ENCODE measurements at places on chromosomes 4 and X.
A peak's percentile ranks its signal among the peaks of the same experiment; 100 is the strongest.

DNA sequence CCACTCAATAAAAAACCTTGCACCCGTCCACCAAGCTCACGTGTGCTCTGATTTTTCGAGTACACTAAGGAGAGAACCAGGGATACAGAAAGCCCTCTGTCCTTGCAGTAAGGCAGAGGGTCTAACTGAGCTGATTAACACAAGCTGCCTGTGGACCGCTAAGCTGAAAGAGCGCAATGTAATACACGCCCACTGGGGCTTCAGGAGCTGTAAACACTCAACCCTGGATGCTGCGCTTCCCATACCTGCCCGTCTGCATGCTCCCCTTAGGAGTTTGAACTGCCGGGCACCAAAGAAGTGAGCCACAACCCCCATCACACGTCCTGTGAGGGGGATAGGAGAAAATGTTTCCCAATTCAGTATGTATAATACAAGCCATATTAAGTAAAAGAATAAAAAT lies 664.8 kb downstream of the PCDH18 start:
- no peak for DNase-seq

DNA sequence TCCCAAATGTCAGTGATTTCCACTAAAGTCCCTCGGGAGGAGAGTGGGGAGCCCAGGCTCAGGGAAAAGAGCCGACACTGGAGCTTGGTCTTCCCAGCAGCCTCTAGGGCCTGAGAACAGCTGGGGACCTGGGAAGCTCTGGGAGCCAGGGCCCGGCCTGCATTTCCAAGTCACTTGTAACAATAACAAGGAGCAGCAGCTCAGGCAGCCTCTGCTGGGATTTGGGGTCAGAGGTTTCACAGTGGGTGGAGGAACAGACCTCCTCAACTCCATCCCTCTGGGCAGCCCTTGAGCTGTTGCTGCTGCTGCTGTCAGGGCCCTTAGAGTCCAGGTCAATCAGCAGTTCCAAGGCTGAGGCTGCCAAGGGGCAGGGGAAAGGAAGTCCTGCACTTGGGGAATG lies 11.1 kb downstream of the STARD8 start:
- DNase-seq: no peak

DNA sequence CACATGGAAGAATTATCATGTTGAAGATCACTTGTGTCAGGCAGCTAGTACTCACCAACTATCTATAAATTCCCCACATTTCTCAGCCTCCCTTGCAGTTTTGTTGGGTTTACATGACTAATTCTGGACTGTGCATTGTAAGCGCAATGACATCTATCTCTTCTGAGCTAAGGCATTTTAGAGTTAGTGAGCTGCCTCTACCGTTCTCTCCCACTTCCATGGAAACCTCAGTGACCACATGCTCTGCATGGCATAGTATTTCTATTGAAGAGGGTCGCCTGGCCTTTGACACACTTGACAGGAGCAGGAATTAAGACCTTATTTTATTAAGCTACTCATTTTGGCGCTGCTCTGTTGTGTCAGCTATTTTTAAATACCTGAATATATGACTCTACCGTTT lies 67.5 kb upstream of the NPY2R start:
- DNase-seq: no peak

GRCh38 chr4:66564901-66565651 lies 894.8 kb upstream of the EPHA5 start:
- DNase-seq: no peak

DNA sequence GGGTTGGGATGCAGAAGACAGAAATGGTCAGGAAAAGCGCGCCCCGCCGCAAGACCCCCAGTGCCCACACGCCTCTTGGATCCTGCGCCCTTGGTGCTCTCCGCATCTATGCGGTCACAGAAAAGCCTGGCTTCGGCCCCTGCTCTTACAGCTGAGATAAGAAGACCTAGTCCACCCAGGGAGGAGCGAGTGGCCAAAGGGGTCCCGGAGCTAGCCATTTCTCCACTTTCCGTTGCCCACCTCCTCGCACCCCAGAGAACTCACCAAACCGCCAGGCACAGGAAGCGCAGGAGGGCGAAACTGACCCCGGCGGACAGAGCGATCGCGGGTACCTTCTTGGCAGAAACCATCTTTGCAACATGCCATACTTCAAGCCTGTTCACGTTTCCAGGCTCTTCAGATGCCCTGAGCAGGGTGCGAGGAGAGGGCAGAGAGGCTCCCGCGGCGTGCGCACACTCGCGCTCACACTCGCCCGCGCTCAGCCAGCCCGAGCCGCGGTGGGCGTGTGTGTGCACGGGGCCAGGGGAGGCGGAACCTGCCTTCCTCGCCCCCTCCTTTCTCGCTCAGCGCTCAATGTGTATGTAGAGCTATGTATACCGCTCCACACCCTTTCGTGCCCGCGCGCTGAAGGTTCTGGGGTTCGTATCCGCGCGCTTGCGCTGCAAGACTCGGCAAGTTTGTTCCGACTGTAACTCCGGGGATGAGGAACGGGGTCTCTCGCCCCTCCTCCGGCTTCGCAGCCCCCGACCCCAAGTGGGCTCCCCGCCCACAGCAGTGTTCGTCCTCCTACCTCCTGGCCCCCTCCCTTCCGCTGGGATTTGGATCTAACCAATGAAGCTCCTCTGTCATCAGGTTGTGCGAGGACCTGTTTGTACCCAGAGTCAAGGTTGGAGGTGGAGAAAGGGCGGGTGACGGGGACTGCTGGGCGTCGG lies at the start of gene GABRA4:
TSS of gene GABRA4 (minus strand) at position 507 of the 932 bp plus-strand sequence. CDS start at position 350, 157 bp downstream.
- no peak for DNase-seq

DNA sequence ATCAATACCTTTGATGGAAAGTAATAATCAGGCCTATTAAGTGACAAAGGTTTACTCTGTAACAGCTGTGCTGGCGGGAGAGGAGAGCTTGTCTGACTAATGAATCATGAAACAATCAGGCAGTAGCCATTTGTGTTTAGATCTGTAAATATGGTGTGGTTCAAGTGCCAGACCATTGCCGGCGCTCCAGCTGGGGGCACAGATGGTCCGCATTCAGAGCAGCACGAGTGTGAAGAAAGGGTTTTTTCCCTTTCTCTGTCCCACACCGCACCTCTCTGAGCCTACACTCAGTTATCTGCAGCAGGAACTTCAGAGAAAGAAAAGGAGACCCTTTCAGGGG lies 111.3 kb upstream of the PAQR3 start:
- DNase-seq: peak; percentile 25

DNA sequence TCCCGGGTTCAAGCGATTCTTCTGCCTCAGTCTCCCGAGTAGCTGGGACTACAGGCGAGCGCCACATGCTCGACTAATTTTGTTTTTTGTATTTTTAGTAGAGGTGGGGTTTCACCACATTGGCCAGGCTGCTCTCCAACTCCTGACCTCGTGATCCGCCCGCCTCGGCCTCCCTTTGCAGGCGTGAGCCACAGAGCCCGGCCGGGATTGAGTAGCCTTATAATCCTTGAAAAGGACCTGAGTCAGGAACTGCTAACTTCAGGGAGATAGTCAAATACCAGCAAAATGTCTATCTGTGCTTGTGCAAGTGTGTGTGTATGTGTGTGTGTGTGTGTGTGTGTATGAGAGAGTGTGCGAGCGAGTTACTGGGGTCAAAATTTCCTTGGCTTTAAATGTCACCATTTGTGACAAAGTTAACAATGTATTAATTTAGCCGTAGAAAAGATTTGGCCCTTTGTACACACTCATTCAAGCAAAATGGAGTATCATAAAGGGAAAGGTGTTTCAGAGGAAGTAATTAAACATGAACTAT lies 1.8 kb upstream of the KDM6A start:
- DNase-seq: no peak

- DNase-seq: no peak
Measured at GRCh38 chr4:14384824-14385223, 617.5 kb upstream of the CPEB2 start.

DNA sequence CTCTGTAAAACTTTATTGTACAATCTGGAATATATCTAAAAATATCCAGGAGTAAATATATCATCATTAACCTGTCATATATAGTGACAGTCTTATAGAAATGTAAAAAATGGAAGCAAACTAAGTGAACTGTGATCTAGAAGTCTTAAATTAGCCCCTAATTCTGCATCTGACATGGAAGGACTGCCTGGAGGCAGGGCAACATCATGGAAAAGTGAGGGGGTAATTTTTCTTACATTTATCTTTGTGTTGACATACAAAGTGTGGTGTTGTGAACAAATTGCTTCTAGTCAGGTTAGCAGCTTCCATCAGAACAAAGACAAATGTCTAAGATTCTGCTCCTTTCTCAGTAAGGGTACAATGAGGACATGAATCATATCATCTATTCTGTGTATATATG lies 186.3 kb downstream of the C4orf33 start:
- no peak for DNase-seq

DNA sequence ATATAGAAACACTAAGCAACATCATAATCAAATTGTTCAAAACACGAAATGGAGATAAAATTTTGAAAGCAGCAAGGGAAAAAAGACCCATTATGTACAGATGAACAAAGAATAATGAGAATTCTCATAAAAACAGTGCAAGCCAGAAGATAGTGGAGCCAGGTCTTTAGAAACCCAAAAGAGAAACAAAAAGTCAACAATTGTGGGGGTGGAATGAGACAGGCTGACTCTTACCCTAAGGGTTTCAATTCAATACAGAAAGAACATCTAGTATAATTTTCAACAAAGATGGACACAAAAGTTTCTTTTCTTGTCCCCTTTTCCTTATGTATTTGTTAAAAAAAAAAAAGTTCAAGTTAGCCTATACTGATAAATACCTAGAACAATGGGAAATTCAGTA lies 34.0 kb upstream of the MAGEB2 start:
- DNase-seq: no peak

DNA sequence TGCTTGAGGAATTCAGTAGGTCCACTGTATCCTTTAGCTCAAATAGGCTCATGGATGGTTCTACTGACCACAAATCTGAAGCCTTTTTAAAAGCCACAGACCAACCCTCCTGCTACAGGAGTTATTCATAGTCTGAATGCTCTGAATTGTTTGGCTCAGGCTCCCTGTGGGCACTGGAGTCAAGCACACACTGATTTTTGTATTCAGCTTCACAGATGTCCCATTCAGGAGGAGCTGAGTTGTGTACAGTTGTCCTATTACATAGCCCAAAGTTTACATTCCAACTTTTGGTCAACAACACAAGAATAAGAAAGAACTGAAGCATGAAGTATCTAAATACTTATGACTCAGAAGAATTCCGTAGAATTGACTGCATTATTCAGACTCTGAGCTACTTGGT lies 243.9 kb downstream of the UNC5C start:
- no peak for DNase-seq

GRCh38 chr4:118124997-118125396 lies 90.7 kb downstream of the NDST3 start:
- no peak for DNase-seq

GRCh38 chr4:101695176-101695575 lies 95.4 kb upstream of the BANK1 start:
- DNase-seq: no peak

DNA sequence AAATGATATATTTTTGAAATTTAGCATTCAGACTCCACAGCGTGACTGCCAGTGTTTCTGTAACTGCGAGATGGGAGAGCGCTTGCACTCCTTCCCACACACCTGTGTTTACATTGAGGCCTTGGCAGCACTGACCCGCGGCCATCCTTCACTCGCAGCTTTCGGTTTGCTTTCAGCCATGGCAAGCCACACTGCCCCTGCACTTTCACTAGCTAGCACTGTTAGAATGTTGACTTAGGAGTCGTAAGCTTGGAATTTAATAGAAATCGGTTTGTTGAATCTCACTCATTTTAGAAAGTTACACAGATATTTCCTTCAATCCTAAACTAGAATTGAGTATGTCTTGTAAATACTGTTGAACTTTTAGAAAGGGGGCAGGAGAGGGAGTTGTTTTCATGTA lies 136.2 kb downstream of the CFAP299 start:
- DNase-seq: peak; percentile 66

DNA sequence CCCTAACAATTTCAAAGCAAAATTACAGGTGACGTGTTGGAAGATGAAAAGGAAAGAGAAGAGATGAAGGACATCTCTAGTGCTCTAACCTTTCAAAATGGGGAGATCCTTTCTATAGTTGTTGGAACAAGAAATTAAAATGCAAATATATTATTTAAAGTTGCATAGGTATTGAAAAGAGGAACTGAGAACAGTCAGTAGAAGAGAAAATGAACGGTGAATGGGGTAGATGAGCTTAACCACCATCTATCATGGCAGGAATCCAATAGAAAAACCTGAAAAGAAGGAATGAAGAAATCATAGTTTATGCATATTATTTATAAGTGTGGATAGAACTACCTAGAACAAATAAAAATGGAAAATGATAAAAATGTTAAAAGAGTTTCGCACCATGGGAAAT lies 42.0 kb downstream of the ANXA5 start:
- DNase-seq: no peak

DNA sequence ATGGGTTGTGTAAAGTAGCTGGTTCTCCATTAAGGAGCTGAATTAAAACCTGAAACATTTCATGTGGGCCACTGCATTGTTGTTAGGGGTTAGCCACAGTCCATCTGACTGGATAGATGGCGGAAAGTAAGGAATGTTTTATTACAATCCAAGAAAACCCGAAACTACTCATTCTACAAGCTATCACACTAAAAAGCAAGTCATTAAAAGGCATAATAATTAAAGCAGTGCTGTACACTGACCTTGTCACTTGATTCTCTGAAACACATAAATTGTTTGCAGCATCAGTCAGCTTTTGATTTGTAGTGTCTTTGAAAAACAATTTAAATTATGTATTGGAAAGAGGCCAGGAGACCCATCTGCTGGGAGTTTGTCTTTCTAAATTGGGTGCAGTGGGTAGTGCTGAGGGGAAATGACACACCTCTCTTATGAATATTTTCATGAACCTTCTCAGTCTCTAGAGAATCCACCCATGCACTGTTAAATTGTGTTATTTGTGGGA lies 75.7 kb upstream of the ANK2 start:
- no peak for DNase-seq

DNA sequence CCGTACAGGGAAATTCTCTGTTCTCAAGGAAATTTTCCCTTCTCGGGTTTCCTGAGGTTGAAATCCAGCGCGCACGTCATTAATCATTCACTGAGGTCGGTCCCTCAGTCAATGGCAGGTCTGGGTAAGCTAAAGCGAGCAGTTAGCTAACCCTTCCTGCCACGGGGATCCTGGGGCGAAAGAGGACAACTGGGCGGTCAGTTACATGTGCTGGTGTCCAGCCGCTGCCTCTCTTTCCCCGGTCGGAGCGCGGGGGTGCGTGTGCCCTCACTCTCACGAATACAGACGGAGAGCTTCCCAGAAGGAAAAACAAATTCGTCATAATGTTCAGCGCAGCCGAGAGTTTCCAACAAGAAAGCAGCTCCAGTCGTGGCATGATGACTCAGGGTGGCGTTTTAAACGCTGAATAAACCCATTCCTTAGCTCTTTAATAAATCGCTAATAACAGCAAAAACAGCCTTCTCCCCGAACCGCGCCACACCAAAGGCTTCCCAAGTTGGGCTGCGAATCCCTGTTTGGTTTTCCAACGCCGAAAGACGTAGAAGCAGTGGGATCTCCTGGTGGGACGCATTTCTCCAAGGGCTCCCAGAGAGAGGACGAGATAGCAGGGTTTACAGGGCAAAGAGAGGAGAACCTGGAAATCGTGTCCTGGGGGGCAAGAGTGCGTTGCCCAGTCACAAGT lies 752 bp upstream of the FGF5 start:
- no peak for DNase-seq

GRCh38 chrX:18649498-18649951 lies 22.4 kb downstream of the RS1 start:
- no peak for DNase-seq

GRCh38 chr4:40264995-40265909 lies 68.4 kb downstream of the RHOH start:
- DNase-seq: peak; percentile 57

- DNase-seq: no peak
Measured at GRCh38 chr4:189548484-189549125, 392.1 kb upstream of the FRG1 start.

- no peak for DNase-seq
Measured at GRCh38 chrX:102067966-102068723, 57.3 kb upstream of the TCEAL2 start.
